ENCODE measurements at places on chromosomes 3 and 15.

GRCh38 chr3:111080413-111080812 lies 8.8 kb downstream of the NECTIN3 start:
- DNase-seq, result no peak

DNA sequence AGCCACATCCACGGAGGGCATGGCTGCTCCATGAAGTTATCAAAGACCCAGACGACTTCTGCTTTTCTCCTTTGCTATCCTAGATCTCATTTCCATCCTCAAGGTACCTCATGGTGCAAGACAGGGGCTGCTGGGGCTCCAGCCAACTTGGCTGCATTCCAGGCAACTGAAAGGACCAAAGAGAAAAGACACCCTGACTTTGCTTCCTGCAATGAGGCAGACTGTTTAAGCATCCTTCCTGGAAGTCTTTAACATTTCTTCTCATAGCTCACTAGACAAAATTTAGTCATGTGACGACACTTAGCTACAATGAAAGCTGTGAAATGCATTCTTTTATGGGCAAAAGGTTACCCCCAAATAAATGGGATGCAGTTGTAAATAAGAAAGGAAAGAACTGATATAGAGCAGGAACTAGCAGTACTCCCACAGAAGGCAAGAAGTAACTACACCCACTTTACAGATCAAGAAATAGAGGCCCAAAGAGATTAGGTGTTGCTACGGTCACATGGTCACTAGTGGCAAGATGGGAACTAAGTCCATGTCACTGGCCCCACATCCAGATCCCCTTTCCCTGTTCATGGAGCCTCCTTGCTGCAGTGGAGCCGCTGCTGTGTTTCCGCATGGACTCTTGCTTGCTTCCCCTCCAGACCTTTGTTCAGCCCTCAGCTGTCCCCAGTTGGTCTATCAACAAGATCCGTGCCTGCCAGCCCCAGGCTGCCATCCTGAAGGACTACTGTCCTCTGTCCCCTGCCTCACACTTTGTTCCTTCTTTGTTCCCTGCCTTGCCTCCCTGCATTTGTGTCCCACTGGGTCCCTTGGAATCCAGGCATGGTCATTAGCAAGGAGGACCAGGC lies 107.0 kb downstream of the XXYLT1 start:
- no peak for DNase-seq

DNA sequence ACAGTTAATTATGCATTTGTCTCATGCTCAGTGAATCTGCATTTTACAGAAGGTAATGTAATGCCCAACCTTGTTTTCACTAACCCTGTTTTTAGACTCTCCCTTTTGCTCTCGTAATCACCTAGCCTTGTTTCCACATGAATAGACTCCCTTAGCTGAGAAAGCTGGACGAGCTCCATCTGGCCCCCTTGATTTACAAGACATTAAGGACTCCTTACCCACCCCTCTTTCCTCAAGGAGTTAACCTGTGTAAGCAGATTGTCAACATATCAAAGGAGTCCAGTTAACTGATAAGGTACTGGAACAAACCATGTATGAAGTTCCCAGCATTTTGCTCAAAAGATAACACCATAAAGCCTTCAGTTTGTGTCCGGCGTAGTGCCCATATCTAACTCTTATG lies 99.6 kb downstream of the VPS8 start:
- DNase-seq, result no peak

- DNase-seq, result peak; percentile 25
Observed at GRCh38 chr15:66698318-66698961, 3.6 kb upstream of the SMAD6 start.

DNA sequence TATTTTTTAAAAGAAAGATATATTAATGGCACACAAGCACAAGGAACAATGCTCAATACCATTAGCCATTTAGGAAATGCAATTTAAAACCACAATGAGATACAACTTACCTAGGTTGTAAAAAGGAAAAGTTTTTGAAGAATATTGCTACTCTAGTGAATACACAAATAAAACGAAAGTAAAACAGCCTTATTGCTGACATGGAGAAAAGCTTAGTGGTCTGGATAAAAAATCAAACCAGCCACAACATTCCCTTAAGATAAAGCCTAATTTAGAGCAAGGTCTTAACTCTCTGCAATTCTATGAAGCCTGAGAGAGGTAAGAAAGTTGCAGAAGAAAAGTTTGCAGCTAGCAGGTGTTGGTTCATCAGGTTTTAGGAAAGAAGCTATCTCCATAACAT lies 892.7 kb upstream of the ALCAM start:
- DNase-seq, result no peak

- DNase-seq, result no peak
Observed at GRCh38 chr3:46102780-46103130, 75.5 kb upstream of the XCR1 start.

DNA sequence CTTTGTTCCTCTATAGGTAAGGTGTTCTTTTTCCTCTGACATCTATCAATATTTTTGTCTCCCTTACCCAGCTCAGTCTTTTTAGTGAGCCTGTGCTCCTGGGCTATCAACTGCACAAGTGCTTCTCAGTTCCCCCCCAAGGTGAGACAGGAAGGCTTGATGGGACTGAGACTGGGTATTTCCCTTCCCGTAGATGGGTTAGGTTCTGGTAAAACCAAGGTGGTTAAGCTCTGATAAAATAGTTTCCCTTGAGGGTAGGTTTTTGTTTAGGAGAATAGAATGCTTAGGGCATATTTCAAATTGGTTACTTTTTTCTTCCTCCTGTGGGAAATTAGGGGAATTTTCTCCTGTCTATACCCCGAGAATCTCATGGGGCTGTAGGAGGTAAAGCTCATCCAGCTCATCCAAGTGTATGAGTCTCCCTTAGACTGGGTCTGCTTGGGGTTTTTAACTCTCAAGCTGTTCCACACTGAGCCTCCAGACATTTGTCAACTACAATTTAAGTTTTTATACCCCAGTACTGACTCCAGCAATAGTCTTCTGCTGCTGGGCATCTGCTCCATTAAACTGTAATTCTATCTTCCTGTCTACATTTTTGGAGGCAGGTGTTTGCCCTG lies 44.9 kb downstream of the OXSR1 start:
- DNase-seq, result no peak

DNA sequence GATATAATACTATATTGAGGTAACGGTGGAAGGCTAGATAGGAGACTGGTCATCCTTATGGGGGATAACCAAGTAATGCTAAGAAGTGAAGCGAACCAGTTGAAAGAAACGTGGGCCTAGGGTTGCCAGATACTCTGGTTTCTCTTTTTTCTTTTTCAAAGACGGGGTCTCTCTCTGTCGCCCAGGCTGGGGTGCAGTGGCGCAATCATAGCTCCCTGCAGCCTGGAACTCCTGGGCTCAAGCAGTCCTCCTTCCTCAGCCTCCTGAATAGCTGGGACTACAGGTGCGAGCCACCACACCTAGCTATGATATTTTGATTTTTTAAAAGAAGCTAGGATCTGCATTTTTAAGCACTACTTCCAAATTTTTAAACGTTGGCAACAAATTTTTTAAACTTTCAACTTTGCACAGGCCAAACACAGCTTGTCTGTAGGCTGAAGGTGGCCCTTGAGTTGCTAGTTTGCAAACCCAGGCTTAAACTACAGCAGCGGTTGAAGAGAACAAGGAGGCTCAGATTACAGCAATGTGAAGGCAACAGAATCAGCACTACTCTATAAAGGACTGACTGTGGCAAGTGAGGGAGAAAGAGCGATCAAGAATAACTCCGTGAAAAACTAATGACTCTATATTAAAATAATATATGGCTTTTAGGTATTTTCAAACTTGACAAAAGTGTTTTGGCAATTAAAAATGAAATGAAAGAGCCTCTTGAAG lies 1.2 kb upstream of the RUBCN start:
- DNase-seq, result no peak

DNA sequence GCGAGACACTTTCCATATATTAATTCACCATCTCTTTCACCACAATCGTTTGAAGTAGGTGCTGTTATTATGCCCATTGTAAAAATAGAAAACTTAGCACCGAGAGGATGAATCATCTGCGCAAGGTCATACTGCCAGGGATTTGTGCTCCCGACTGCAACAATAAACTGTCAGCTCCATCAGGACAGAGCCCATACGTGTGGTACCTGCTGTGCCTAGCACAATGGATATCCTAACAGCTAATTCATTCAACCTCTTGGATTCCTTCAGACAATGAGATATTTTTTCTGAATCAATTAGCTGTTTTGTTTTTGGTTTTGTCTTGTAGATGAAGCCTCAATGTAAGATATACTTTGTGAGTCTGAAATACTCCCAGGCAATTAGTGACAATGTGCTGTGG lies 32.3 kb upstream of the PROK2 start:
- DNase-seq, result no peak

DNA sequence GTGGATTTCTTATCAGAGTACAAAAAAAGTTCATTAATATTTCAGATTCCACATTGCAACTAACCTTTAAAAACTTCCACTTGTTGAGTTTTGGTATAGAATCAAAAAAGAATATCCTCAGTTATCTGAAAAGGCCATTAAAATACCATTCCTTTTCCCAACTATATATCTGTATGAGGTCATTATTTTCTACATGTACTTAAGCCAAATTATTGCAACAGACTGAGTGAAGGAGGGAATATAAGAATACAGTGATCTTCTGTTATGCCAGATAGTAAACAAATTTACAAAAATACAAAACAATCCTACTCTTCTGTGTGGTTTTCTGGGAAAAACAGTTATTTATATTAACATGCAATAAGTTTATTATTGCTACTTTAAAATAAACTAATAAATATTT lies 5.7 kb upstream of the GANC start:
- DNase-seq, result no peak

- no peak for DNase-seq
Observed at GRCh38 chr15:99994849-99995248, 261.6 kb upstream of the LYSMD4 start.

DNA sequence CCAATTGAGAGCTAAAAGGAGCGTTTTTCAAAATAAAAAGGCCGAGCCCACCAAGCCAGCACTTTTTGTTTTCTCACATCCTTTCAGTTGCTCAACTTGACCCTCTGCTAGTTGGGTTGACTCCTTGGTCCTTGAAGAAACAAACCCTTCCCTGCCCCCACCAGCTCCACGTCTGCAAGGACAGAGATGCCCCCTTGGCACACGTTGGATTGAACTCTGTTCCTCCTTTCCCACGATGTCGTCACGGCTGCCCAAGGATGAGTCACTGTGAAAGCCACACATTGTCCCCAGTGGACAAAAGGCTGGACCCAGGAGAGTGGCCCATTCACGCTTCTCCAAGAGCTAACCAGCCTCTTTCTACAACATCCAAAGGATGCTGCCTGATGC lies 43.0 kb upstream of the SPATA12 start:
- no peak for DNase-seq

- DNase-seq, result no peak
Observed at GRCh38 chr3:85342915-85343314, 384.1 kb downstream of the CADM2 start.

- no peak for DNase-seq
Observed at GRCh38 chr3:159245871-159246270, 444.0 kb downstream of the MFSD1 start.

DNA sequence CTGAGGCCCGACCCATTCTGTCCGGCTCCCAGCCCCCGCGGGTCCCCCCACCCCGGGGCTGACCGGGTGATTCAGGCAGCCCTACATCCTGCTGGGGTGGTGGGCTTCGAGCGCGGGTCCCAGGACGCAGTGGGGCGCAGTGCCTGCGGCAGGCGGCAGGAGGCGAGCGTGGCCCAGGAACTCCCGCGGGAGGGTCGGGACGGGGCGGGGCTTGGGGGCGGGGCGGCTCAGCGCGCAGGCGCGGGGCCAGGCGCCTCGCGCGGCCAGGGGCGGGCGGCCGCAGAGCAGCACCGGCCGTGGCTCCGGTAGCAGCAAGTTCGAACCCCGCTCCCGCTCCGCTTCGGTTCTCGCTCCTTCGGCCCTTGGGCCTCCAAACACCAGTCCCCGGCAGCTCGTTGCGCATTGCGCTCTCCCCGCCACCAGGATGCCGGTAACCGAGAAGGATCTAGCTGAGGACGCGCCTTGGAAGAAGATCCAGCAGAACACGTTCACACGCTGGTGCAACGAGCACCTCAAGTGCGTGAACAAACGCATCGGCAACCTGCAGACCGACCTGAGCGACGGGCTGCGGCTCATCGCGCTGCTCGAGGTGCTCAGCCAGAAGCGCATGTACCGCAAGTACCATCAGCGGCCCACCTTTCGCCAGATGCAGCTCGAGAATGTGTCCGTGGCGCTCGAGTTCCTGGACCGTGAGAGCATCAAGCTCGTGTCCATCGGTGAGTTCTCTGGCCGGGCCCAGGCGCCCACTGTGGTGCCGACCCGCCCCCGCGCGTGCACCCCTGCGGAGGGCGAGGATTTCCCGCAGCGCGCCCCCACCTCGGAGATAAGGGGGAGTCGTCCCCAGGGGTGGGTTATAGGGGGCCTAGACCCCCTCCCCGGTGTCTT lies at the start of gene FLNB:
FLNB (plus strand) TSS at position 282 of the 885 bp plus-strand sequence; CDS start at position 425, 143 bp downstream.
- DNase-seq, result peak; percentile 83

- peak; percentile 39 for DNase-seq
Observed at GRCh38 chr3:53170325-53171063, 9.5 kb downstream of the PRKCD start.

- no peak for DNase-seq
Observed at GRCh38 chr15:69391046-69391757, 22.9 kb upstream of the KIF23 start.

GRCh38 chr3:44963571-44964325 lies 12.2 kb downstream of the ZDHHC3 start:
- no peak for DNase-seq

- DNase-seq, result no peak
Observed at GRCh38 chr3:14403619-14404155, 1.3 kb downstream of the SLC6A6 start.

DNA sequence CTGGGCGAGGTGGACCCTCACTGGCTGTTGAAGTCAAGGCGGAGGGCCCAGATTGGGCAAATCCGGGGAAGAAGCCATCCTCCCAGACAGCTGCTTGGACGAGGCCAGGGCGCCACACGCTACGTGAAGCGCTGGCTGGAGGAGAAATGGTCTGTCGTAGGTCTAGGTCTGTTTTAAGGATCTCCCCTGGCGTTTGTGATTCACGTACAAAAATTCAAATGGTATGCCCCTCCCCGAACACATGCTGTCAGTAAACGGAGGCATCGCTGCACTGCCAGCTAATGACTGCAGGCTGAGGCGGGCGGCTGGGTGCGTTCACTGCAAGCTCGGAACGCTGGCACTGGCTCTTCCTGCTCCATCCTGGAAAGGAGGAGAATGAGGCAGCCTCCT lies 69.9 kb downstream of the EPHB3 start:
- DNase-seq, result no peak

GRCh38 chr3:111616417-111617105 lies 21.4 kb upstream of the ZBED2 start:
- peak; percentile 74 for DNase-seq

GRCh38 chr3:126025116-126025729 lies 56.2 kb downstream of the ROPN1B start:
- no peak for DNase-seq

- peak; percentile 17 for DNase-seq
Observed at GRCh38 chr3:142180761-142181362, 31.5 kb upstream of the TFDP2 start.

GRCh38 chr3:18440066-18440722 lies 15.1 kb upstream of the SATB1 start:
- DNase-seq, result no peak

DNA sequence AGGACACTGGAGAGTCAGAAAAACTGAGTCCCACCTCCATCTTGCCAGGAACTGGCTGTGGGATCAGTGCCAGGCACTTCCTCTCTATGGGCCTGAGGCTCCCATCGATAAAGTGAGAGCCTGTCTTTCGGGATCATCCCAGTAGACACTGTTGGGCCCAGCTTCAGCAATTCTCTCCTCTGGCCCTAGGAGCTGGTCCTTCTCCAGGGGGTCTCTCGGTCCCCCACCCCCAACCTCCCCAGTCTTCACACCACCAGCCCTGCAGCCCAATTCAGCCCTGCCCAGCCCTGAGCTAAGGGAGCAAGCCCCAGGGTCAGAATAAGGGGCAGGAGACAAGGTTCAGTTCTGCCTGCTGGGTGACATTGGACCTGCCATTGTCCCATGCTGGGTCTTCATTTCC lies 4.5 kb upstream of the LCTL start:
- no peak for DNase-seq

Measured in stimulated activated naive CD8-positive, alpha-beta T cell treated with anti-CD3 and anti-CD28 coated beads, Interleukin-15, Interleukin-2, amounts not matched to agents 100 U/mL and 50 U/mL, for 24 hours (primary cell).